ENCODE measurements at places on chromosomes 7 and 10.

GRCh38 chr10:125023862-125024496 is 82.1 kb downstream of the ZRANB1 start:
- no peak for DNase-seq

GRCh38 chr7:112547916-112548315 is 67.1 kb downstream of the LSMEM1 start:
- no peak for DNase-seq

GRCh38 chr10:111281516-111281915 is 204.7 kb downstream of the ADRA2A start:
- no peak for DNase-seq

DNA sequence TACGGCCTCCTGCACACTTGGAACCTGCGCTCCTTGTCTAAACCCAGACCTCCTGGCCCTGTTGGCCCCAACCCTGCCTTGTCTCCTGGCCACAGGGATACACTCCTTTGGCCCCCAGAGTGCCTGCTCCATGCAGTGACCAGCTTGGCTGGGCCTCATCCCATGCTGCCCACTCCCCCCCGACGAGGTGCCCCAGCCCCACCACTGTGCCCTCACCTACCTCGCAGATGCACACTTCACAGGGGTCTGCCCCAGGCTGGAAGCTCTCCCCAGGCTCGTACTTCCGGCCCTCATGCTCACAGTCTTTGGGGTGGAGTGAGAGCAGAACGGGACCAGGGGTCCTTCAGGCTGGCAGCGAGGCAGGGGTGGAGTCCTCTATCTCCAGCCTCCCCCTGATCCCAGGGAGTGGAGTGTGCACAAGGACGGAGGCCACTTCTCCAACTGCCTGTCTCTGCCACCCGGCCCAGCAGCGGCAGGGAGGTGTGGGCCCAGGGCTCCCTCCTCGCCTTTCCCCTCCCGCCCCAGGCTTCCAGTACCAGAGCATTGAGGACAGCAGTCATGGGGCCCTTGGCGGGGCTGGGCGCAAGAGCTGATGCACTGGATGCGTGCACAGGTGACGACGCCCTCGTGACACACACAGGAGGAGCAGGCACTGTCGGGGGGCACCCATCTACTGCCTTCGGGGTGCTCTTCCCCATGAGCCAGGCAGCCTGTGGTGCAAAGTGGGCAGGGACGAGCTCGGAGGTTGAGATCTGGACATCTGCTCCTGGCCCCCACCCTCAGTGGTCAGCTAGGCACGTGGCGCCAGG is 22.1 kb downstream of the ATP6V1F start:
- DNase-seq, result peak; percentile 8

DNA sequence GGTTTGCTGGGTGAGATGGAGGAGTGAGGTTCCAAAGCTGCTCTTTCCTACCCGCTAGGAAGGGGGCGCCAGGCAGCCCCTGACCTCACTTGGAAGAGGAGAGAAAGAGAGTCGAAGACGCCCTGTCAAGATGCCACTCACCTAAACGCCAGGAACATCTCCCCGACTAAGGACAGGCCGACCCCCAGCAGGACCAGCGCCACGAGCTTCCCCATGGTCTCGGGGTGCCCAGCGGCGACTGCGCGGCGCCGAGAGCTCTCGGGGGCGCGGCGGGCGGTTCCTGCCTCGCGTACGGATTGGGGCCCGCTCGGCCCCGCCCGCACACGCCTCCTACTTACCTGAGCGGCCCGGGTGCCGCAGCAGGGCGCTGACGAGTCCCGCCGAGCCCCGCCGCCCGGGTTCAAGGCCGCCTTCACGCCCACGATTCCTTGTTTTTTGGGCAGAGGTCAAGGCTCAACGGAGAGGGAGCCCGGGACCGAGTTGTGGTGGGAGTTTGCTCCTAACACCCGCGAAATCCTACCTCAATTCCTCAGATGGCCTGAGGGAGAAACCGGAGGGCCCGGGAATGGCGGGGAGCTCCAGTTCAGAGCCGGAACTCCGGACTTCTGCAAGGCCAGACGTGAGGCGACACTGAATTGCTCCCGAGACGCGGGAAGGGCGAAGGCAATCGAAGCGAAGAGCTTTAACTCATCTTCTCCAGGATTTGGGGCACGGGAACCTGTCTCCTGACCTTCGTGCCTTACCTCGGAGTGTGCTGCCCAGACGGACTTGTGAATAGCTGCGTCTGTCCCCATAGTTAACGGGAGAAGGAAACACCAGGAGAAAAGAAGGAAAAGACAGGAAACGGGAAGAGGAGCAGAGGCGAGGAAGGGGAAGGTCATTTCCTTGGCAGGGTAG is at the start of gene PON3:
Gene PON3, minus strand, starts transcription at position 240 of the 897 bp plus-strand sequence. Its CDS starts 25 bp downstream, at position 215.
- DNase-seq, result no peak

GRCh38 chr7:68914006-68914405 is 684.3 kb upstream of the AUTS2 start:
- DNase-seq, result no peak

DNA sequence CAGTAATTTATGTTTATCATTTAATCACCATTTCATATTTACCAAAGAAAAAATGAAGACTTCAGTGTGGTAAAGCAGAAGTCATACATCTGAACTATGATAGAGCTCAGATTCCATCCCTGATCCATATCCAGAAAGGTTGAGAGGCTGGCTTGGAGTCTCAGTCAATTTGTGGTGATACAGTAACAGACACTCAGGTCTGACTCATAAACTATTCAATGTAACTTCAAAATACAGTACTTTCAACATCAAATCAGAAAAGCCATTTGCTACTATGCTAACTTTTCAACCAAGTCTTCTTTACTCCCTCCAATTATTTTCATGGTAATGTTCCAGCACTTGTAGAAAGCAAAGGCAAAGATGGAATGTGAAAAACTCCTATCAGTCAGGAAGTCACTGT is 190.4 kb downstream of the HDAC9 start:
- DNase-seq, result no peak

All from posterior cingulate gyrus (tissue), 11 donors.